ENCODE measurements at places on chromosomes 7 and 10.

DNA sequence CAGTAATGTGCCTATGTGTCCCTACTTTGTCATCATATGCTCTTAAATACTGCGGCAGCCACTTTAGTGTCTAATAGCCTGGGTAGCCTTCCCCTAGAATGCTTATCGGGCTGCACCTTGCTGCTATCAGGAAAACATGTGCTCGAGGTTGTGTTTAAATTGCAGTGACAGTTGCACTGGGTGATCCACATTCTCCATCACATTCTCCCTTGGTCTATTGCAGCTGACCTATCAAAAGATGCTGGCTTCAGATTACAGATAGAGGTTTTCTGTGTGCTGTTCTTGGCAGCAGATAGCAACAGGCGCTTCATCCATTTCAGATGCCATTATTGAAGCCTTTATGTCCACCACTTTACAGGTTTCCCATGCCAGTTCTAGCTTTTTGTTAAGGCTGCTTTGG, 130.1 kb upstream of the MDFIC start:
- no peak for DNase-seq

DNA sequence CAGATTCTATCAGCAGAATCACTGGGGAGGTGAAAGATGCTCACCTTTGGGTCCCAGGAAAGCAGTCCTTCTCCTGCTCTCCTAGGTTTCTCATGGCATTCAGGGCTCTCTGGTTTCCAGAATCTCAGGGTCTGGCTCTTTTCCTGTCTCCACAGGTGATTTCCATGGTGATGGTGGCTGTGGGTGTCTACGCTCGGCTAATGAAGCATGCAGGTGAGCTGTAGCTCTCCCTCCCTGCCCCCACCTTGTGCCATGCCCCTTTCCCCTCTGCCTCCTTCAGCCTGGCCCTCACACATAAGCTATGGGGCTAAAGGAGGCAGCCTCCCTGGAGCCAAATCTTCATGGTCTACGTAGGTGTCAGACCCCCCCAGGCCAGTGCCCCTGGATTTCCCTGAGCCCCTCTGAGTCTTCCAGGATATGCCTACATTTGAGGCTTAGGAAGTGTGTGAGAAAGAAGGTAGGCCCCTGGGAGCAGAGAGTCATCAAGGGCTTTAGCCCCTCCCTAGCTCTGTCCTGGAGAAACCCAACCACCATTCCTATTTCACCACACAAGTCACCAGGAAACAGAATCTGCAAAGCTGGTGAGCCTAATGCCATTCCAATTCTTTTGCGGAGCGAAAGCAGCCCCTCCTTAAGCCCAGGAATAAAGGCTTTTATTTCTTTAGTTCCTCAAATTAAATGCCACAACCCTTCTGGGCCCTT, 17.2 kb downstream of the TSPAN33 start:
- no peak for DNase-seq

DNA sequence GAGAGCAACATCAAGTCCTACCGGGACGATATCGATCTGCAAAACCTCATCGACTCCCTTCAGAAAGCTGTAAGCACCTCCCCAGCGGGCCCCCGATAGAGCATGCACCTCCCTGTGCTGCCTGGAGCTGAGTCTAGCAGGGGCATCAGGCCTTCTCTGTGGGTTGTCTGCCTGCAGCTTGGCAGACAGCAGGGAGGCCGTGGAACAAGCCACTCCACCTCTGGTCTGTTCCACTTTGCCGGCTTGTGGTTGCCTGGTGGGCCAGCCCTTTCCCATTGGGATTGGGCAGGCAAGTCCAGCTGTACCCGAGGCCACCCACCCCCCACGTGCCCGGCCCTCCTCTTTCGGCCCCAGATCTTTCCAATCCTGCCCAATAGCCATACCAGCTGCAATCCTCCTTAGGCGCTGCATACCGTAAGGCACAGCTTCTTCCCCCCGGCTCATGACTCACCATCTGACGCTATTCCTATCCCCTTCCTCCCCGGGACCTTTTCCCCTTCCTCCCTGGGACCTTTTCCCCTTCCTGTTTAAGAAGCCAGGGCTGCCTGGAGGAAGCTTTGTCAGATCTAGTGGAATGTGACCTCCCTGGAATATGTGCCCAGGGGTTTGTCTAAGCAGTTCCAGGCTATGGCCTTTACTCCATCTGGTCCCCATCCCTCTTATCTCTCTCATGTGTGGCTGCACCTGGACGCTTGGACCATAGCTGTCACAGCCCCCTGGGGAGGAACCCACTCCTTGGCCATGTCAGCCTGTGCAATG, 28.1 kb upstream of the SH2D4B start:
- DNase-seq: no peak

DNA sequence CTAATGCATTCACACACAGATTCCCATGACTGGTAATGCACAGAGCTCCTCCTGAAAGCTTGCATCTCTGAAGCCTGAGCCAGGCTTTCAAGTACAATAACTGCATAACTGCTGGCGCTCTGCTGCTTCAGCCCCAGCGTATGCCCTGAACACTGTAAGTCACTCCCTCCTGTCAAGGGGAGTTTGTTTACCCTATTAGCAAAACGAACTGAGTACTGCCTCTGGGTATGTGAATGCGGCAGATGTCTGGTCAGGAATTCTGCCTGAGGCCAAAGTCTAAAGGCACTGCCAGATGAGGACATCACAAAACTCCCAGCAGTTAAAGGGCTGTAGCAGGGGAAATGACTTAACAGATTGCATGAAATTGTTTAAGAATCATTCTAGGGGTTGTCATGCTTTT, 97.7 kb downstream of the NRCAM start:
- DNase-seq: no peak

DNA sequence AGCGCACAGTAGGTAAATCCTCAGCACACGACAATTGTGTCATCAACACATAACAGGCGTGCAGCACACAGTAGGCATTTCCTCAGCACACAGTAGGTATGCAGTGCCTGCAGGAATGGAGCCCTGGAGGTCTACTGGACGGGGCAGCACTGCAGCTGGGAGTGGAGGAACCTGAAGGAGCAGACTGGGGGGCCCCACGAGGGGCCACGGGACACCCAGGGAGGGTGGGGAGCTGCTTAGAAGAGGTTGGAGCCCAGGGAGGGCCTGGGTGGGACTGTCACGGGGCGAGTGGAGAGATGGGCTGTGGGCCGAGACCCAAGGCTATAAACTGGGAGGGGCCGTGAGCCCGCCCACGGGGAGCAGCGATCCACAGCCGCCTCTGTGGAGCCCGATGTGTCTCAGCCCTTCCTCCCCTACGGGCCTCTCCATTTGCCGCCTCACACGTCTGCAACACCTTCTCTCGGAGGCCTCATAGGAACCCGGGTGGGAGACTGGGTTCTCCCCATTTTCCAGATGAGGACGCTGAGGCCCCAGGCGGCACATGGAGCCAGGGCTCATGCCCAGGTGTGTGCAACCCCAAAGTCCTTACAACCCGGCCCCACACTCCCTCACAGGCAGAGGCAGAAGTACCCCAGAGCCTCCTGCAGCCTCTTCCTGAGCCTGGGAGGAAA, 101.5 kb downstream of the MICALL2 start:
- DNase-seq: no peak

- no peak for DNase-seq
These were observed 63.5 kb downstream of the RABGEF1 start for GRCh38 chr7:66804001-66804400.

- DNase-seq: no peak
These were observed 48.3 kb upstream of the ATRNL1 start for GRCh38 chr10:115044891-115045290.

Measured in activated T-helper 9 cell treated with anti-CD3 and anti-CD28 coated beads, Interleukin-2, amount 50 U/mL, for 16 hours (primary cell).